ENCODE measurements at places on chromosomes 1 and 21.

GRCh38 chr1:14421295-14421976 lies 177.0 kb upstream of the KAZN start:
- DNase-seq, result no peak

- DNase-seq, result no peak
Observed at GRCh38 chr21:33751120-33751519, 108.8 kb downstream of the ITSN1 start.

GRCh38 chr21:38913893-38914527 lies 108.3 kb downstream of the ETS2 start:
- DNase-seq, result no peak

GRCh38 chr1:226549937-226550671 lies 1.5 kb downstream of the STUM start:
- peak; percentile 19 for DNase-seq

GRCh38 chr1:92910081-92910480 lies 51.2 kb downstream of the DIPK1A start:
- no peak for DNase-seq

DNA sequence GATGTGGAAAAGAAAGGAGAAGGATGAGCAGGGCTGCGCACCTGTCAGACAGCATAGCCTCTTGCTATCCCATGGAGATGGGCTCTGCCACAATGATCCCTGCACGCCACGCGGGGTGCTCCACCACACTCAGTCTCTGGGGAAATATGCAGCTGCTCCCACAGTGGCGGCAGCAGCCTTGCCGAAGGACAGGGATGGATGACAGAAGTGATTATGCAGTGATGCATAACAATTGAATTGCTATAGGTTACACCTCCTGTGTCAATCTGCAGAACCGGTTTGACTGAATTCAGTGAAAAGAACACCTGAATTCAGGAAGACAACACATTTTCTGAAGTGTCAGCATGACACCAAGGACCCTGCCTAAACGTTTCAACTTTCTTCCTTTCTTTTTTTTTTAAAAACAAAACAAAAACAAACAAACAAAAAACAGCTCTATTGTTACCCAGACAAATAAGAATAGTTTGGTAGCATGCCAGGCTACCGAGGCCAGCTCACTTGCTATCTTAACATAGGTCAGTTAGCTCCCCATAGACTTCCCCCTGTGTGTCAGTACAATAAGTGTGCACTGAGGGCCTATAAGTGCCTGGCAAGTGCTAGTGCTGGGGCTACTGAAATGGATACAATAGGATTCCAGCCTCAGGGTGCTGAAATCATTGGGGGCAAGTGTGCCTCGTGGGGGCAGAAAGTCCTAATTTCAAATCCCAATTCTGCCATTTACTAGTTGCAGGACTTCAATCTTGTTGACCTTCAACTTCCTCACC lies 127.6 kb upstream of the LMO4 start:
- DNase-seq, result no peak

GRCh38 chr1:197928849-197929336 lies 11.7 kb downstream of the LHX9 start:
- DNase-seq, result no peak

DNA sequence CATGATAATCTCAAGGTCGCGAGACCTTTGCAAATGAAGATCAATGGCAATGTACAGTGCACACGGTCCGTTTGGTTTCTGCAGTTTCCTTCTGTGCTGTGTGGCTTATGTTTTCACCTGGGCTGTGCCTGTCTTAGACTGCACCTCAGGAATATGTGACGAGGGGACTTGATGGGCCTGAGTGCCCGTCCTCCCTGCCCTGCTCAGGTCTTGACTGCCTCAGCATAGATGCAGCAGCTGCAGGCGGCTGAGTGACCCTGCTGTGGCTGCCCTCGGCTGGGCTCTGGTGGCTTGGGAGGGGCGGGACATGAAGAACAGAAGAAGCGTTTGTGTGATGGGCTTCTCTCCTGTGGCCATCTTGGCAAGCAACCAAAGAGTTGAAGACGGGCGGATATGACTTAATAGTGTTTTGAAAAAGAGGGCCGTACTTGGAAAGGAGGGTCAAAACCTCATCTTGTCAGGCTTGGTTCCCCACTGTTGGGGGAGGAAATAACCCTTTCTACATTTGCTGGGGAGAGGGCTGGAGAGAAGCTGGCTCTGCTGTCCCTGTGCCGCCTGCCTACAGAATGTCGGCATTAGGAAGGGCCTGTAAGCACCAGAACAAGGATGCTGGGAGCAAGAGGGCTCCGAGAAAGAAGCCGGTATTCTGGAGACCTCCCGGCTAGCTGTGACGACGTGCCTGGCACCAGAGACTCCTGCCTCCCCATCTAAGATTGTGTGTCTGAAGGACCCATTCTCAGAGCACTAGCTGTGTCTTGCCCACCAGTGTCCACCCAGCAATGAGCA lies 7.1 kb downstream of the MYBPHL start:
- no peak for DNase-seq

- no peak for DNase-seq
Observed at GRCh38 chr21:42498012-42498411, 2.0 kb upstream of the RSPH1 start.

- no peak for DNase-seq
Observed at GRCh38 chr1:3037281-3038040, 16.2 kb downstream of the ACTRT2 start.

- DNase-seq, result no peak
Observed at GRCh38 chr1:218439541-218440295, 94.6 kb downstream of the TGFB2 start.

DNA sequence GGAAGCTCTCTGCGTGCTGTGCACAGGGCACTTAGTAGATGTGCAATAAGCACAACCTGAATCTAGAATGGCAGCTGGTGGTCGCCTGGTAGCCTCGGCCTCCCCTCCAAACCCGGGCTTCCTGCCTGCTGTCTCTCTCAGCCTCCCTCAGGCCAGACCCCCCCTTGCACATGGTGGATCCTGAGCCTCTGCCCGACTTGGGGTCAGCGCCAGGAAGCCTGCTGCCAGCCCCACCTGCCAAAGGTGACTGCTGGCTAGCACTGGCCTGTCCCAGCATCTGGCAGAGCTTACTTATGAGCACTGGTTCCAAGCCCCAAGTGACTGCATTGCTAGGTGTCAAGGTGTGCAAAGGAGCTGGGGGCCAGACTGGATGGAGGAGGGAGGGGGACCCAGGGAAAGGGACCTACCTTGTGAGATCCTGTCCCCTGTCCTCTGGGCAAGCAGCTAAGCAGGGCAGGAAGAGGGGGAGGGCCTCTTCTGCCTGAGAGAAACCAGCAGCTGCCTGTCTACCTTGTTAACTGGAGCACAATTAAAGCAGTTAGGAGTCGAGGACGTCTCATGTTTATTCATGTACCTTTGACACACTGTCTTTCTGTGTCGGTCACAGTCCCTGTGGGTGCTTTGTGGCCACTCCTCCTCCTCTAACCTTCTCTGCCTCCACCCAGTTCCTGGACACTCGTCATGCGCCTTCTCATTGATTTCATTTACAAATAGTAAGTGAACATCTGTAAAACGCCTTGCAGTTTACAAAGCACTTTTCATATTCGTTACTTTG lies 100.9 kb downstream of the DDX20 start:
- no peak for DNase-seq

DNA sequence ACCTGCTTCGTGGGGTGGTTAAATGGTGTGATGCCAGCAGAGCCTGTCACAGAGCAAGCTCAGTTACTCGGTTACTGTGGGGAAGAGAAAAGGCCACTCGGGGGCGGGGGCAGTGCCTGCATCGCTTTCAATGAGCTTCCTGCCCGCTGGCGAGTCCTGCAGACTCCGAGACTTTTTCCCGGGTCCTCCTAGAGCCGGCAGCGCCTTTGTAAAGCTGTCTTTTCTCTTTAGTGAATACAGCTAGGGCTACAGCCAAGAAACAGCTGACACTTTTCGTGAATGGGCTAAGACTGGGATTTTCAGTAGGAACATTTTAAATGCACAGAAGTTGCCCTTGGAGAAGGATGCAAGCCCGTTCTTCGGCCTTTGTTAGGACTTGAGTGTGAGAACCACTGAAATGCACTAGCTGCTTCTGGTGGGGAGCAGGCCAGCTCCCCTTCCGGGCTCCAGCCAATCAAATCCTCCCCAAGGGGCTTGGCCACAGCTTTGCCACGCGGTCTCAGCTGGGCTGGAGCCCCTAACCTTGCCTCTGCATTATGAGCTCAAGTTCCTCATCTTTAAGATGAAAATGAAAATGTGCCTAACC lies 23.4 kb upstream of the EFHD2 start:
- no peak for DNase-seq

- DNase-seq, result peak; percentile 61
Observed at GRCh38 chr1:16888860-16889816, 6.6 kb upstream of the RNU1-2 start.

- DNase-seq, result no peak
Observed at GRCh38 chr1:202149566-202149965, 5.0 kb upstream of the ARL8A start.

DNA sequence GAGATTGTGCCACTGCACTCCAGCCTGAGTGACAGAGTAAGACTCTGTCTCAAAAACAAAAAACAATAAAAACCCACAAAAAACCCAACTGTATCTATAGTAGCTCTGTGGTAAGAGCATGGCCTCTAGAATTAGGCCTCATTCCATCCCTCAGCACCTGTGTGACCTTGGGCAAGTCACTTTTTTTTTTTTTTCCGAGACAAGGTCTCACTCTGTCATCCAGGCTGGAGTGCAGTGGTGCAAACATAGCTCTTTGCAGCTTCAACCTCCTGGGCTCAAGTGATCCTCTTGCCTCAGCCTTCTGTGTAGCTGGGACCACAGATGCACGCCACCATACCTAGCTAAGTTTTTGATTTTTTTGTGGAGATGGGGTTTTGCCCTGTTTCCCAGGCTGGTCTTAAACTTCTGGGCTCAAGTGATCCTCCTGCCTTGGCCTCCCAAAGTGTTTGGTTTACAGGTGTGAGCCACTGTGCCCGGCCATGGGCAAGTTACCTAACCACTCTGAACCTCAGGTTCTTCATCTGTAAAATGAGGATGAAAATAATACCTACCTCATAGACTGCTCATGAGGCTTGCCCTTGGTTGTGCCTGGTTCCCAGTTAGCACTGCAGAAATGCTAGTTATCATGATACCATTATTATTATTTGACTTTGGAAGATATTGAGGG lies 15.3 kb upstream of the MYOM3 start:
- no peak for DNase-seq

DNA sequence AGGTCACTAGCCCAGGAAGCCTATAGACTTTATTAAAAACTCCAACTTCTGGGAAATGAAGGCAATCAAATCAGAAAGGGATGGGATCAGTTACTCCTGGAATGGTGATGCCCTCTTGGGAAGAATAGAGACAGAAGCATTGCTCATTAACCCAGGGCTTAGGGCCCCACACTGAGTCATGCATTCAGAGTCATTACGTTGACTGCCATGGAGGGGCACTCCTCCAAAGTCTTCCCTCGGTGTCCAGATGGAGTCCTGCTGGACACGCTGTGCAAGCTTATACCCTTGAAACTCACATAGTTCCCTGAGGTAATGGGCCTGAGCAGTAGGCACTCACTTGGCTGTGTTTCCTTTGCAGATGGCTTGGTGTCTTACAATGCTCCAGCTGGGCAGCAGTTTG lies 35.2 kb upstream of the HSD17B7 start:
- no peak for DNase-seq

- DNase-seq, result no peak
Observed at GRCh38 chr1:9006956-9007615, 19.1 kb downstream of the SLC2A7 start.

GRCh38 chr1:167292216-167292615 lies 71.5 kb downstream of the POU2F1 start:
- no peak for DNase-seq

DNA sequence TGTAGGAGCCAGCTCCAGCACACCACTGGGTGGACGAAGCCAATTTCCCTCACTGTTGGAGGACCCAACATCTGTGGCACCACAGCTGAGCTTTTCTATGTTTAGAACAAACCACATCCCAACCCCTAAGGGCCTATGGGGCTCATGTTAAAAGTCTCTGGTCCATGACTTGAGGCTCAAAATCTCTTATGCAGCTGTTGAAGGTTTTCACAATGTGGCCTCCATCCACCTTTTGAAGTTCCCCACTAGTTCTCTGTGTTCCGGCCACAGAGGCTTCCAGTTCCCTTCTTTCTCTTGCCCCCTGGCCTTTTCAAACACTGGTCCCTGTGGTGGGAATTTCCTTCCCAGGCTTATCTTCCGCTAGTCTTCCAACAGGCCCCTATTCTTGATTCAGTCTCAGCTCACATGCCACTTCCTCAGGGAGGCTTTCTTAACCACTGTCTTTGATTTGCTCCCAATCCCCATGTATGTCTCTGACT lies 3.9 kb upstream of the IFNLR1 start:
- no peak for DNase-seq

DNA sequence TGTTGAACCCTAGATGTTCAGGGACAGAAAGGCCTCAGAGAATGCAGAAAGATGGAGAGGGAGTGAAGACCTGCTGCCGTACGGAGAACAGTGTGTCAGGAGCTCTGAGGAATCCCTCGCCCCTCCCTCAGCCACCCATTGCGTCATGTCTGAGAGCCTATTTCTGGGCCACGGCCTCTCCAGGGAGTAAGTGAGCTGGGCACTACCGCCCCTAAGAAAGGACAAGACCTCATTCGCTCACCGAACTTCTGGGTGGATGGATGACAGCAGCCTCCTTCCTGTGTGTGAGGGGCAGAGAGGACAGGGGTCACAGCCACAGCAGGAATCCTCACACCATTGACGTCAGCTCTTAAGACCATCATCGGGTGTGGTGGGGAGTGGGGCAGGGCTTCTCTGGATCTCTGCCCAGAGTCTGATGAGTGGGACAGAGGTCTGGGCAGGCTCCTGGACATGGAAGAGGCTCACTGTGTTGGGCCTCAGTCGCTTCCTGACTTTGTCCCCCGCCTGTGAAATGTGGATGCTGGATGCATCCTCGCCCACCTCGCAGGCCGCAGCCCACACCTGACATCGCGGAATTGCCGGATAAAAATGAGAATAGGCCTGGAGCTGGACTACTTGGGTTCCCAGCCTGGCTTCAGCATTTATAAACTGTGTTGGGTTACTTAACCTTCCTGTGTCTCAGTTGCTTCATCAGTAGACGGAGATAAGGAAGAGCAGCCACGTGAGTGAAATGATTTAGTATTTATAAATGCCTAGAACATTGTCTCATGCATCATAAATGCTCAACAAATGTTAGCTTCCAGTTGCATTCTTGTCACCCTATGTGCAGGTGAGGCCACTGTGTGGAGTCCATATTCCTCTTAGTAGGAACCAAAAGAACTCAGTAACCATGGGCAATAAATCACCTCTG lies 238.6 kb downstream of the TRABD2B start:
- DNase-seq, result no peak

GRCh38 chr1:4494027-4494426 lies 160.4 kb upstream of the AJAP1 start:
- DNase-seq, result no peak

- DNase-seq, result no peak
Observed at GRCh38 chr21:44870748-44871495, 2.6 kb downstream of the PTTG1IP start.

GRCh38 chr1:10152709-10153284 lies 57.6 kb upstream of the KIF1B start:
- peak; percentile 14 for DNase-seq

GRCh38 chr1:245588116-245588639 lies 433.4 kb downstream of the KIF26B start:
- DNase-seq, result no peak

- DNase-seq, result no peak
Observed at GRCh38 chr1:46622344-46622743, 5.7 kb upstream of the MOB3C start.

Measured in stimulated activated CD4-positive, alpha-beta T cell treated with anti-CD3 and anti-CD28 coated beads, Interleukin-4, amount 100 ng/mL, for 4 hours (primary cell).